EL (cell line): ENCODE measurements at places on chromosomes 12 and 14.

GRCh38 chr14:59199205-59199604, 10.7 kb downstream of the DAAM1 start:
- DNase-seq = no peak

DNA sequence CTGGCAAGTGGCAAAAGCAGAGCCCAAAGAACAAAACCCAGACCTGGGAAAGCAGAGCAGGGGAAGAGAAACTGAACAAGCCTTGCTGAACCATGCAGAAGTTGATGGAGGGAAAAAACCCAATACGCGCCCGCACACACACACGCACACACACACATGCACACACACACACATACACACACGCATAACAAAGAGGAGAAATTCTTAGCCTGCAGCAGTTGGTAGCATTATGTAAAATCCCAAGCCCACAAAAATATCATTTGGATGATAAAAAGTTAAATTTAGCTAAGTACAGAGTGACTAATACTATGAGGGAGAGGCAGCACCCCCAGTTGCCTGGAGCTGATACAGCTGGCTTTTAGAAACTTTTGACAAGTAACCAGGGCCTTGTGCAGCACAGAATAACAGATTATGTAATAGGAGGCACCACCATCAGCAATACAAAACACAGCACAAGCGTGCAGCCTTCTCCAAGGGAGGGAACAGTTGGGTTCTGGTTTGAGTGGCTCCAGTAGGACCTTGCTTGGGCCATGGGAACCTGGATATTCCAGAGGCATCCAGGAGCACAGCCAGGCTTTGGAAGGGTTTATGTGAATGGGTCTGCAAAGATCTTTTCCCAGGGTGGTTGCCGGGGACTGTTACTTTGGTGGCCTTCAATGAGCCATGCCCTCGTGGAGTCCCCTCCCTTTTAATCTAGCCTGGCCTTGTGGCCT, 35.3 kb downstream of the PITPNM2 start:
- DNase-seq = peak; percentile 79

GRCh38 chr12:91182636-91183455, at the start of gene DCN:
Gene DCN, minus strand, starts transcription at chr12:91182817. Its CDS starts 4,265 bp downstream, at chr12:91178552.
- DNase-seq = peak; percentile 39

DNA sequence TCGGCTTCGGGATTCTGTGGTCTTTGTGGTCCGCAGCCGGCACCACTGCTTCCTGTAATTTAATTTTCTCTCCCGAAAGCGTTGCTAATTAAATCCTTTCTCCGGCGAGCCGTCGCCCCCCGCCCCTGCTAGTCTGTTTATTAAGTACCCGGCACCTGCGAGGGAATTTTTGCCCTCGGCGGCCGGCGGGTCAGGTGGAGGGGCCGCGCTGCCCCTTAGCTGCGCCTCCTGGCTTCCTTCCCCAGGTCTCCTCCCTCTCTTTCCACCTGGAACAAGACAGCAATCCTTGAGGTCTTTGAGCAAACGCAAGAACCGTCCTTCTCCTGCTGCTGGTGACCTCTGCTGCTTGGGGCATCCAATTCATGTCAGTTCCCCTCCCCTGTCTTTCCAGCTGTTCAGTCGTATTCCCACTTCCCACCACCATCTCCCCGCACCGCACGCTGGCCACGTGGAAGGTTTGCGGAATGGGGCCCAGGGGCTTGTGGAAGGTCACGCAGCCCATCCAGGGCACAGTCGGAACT, 16.2 kb downstream of the ZDHHC22 start:
- DNase-seq = no peak

GRCh38 chr14:50263321-50263720, 31.9 kb upstream of the SOS2 start:
- no peak for DNase-seq
